ENCODE measurements at places on chromosomes 5 and 9.
A peak's percentile ranks its signal among the peaks of the same experiment; 100 is the strongest.

GRCh38 chr5:106825374-106825773 lies 845.4 kb downstream of the EFNA5 start:
- no peak for DNase-seq

- no peak for DNase-seq
These were observed 1731.2 kb upstream of the CDH6 start for GRCh38 chr5:29462241-29462640.

DNA sequence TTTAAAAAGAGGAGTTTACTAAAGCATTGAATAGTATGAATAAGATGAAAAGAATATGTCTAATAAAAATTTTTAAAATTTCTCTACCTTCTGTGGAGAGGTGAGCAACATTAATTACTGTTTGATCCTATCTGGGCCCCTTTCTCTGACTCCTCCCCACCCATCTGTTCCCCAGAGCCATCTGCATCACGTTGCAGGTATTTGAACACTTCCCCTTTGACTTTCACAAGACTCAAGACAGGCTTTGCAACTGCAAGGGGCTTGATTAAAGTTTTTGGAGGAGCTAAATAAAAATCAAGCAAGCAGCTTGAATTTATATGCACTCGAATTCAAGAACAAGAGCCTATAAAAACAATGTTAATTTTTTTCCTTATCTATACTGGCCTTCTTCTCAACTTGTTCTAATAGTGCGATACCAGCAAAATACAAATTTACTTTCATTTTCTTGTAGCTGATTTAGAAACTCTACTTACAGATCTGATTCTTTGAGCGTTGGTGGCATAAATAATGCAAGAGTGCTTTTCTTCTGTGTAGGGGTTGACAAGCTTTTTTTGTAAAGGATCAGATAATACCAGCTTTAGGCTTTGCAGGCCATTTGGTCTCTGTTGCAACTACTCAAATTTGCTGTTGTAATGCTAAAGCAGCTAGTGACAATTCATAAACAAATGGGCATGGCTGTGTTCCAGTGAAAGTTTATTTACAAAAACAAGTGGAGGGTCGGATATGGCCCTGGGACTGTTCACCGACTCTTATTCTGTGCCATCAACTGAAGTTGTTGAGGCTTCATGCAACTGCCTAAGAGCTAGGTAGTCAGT lies 21.2 kb downstream of the TXNDC8 start:
- no peak for DNase-seq

- no peak for DNase-seq
These were observed 398.8 kb downstream of the NFIB start for GRCh38 chr9:13915131-13915530.

- no peak for DNase-seq
These were observed 40.0 kb downstream of the G3BP1 start for GRCh38 chr5:151811593-151812321.

- DNase-seq = no peak
These were observed 253.7 kb upstream of the NFIL3 start for GRCh38 chr9:91677331-91677730.

DNA sequence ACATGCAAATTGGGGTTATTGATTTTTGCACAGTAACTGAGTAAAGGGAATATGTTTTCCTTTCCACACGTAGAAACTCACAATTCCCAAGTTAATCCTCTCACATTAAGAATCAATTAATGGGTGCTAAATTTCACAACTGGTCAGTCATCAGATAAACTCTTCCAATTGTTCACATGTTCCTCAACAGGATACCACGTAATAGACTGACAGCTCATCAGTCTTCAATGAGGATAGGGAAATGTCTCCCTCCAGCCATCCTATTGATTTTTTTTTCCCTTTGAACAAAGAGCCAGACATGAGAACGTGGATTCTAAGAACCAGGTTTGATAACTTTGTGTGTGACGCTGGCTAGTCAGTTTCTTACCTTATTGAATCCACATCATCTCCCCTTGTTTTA lies 768 bp upstream of the CER1 start:
- no peak for DNase-seq

- DNase-seq = no peak
These were observed 218.6 kb downstream of the TMEM38B start for GRCh38 chr9:105912863-105913516.

DNA sequence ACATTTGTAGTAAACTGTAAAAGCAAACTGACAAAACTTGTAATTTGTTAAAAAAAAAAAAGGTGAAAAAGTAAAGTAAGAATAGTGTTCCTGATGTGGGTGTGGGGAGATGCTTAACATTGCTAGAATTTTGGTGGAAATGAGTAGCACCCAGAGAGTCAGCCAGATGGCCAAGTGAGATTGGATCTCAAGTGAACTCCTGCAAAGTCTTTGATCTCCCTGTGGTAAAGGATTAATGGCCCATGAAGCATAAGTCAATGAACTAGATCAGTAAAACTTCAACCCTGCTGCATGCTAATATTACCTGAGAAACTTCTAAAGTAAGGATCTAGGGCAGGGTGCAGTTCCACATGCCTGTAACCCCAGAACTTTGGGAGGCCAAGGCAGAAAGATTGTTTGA lies 19.0 kb upstream of the FAM169A start:
- peak; percentile 73 for DNase-seq

DNA sequence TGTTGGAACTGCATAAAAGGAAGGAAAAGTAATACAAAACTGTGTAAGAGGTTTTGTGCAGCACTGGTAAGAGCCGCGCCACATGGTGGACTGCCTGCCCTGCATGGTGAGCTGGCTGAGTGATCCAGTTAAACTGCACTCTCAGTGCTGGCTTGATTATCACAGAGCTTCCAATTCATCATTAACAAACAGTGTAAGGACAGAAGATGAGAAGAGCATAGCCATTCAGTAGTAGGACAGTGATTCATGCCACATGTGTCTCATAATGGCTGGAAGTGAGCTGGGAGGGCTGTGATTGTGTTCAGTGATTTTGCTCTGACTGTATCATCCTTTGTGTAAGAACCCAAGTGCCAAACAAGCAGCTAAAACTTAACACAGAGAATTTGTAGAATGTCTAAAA lies 14.1 kb downstream of the ASPN start:
- DNase-seq = no peak

GRCh38 chr5:36535378-36535777 lies 71.0 kb upstream of the SLC1A3 start:
- DNase-seq = no peak

GRCh38 chr5:114830114-114830513 lies 339.6 kb downstream of the TRIM36 start:
- DNase-seq = no peak

- DNase-seq = no peak
These were observed 20.8 kb upstream of the CEP120 start for GRCh38 chr5:123444016-123444415.

GRCh38 chr5:8906303-8906967 lies 639.4 kb downstream of the SEMA5A start:
- no peak for DNase-seq

- DNase-seq = no peak
These were observed 1.4 kb downstream of the NR6A1 start for GRCh38 chr9:124769549-124770358.

DNA sequence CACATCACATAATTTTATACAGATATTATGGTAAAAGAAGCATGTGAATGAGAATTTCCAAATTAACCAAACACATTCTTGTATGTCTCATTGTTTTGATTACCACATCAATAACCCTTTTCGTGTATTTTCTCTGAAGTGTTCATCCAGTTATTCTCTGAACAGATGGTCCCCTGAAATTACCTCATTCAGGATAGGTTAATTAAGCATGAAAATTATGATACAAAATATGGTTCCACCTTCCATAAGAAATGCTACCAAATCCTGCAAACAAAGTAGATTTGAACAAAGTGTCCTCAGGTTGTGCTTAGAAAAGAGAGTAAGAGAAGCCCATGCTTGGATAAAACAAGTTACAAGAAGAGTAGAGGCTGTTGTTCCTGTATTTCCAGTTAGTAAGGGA lies 83.1 kb upstream of the LMNB1 start:
- no peak for DNase-seq

DNA sequence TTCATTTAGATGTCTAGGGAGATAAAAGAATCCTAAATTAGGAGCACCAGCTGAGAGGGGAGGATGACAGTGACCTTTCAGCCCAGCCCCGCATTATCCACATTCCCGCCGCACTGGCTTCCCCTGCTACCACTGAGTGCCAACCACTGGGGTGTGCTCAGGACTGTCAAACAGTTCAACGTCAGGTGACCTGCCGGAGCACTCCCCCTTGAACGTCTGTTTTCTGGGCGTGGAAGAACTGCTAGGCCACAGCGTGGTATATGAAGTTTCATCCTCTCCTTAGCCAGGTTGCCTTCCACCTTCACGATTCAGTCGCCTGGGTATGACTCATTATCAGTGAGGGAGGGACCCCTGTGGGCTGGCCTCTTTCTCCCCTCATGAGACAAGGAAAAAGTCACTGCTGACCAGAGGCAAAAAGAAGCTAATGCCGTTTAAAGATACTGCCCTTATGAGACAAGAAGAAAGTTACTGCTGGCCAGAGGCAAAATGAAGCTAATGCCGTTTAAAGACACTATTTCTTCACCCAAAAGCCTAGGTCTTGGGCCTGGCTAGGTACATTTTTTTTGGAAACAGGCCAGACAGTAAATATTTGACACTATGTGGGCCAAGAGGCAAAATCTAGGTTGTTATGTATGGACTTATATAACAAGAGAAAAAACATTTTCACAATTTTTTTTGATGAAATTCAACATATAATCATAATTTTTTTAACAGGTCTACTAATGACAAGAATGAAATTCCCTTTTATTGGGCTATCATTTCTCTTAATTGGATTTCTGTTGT lies 4.6 kb downstream of the NMRK1 start:
- DNase-seq = no peak

GRCh38 chr9:38336341-38336740 lies 56.2 kb upstream of the ALDH1B1 start:
- DNase-seq = no peak

GRCh38 chr9:34891386-34891785 lies 66.7 kb upstream of the PHF24 start:
- DNase-seq = no peak

- DNase-seq = no peak
These were observed 51.7 kb downstream of the IRF1 start for GRCh38 chr5:132438917-132439316.

DNA sequence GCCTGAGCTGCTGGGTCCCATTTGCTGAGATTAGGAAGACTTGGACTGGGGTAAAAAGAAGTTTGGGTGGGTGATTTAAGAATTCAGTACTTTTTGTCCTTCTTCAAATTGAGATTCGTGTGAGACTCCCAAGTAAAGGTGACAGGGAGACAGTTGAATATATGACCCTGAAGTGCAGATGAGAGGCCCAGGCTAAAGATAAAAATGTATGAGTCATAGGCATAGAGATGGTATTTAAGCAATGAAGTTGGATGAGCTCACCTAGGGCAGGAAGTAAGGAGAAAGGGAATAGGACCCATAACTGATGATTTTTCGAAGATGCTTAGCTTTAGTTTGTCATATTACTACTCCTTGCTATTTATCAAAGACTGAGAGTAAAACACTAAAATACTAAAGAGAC lies 255.9 kb upstream of the ADRA1B start:
- DNase-seq = no peak

- DNase-seq = no peak
These were observed 28.4 kb downstream of the CDHR2 start for GRCh38 chr5:176577312-176578176.

DNA sequence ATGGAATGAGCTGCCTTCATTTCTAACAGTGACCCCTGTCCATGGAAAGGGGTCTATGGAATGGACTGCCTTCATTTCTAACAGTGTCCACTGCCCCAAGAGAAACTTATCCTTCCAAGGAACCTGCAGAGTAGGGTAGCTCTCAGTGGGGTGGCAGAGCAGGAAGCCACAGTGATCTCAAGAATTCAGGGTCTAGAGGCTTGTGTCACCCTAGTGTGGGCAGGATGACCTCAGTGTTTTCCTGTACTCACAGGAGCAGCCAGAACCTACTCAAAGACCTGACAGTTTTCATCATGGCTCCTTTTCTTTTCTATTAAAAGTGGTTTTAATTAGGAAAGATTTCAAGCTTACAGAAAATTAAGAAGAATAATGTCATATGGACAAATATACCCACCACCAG lies 27.5 kb downstream of the SEC61B start:
- DNase-seq = no peak

GRCh38 chr9:89864257-89864656 lies 259.4 kb downstream of the GADD45G start:
- DNase-seq = no peak

- DNase-seq = no peak
These were observed 94.0 kb downstream of the SPATA31D1 start for GRCh38 chr9:82082563-82082962.

DNA sequence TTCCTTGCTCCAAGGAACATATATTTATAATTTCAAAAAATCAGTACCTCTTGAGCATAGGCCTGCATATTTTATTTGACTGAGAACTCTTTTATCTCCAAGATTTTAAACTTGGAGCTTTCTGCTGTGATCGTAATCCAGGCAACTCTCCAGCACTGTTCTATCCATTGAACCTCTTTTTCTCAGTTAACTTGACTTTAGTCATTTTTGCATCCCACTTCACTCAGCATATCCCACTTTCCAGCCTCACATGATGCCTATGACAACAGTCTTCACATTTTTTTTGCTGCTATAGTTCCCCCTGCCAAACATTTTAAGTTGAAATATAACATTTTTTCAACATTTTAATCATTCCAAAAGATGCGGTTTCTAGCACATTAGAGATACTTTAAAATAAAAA lies 9.1 kb upstream of the PSIP1 start:
- DNase-seq = no peak

- no peak for DNase-seq
These were observed 78.3 kb upstream of the IRX1 start for GRCh38 chr5:3517348-3517747.

DNA sequence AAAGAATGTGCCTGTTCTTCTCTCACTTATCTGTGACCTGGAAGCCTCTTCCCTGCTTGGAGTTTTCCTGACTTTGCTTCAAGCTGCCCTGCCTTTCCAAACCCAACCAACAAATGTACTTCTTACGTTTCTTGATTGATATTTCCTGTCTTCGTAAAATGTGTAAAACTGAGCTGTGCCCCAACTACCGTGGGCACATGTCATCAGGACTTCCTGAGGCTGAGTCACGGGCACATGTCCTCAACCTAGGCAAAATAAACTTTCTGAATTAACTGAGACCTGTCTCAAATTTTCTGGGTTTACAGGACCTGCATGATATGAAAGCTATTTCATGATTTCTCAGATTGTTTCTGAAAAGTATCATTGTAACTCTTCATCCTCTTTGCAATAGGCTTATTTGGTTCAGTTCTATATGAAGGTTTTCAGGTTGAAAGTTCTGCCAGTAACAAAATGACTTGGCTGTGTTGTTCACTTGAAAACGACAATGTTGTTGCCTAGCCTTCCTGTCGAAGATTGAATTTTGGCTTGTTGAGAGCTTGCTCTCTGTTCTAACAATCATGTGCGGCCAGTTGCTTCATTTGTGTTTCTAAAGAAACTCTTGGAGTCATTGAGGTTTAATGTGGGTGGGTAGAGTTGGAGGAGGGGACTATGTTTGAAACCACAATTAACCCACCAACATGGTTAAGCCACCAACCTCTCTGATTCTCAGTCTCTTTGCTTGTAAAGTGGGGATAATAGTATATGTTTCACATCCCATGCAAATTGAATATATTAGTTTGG lies 145.6 kb downstream of the FBXL7 start:
- no peak for DNase-seq

- DNase-seq = no peak
These were observed 426.8 kb upstream of the CDH9 start for GRCh38 chr5:27465140-27465539.
